ENCODE measurements at places on chromosomes 3 and 15.
A peak's percentile ranks its signal among the peaks of the same experiment; 100 is the strongest.

- DNase-seq: peak; percentile 37
These were observed 352.0 kb downstream of the GAP43 start for GRCh38 chr3:115975353-115975752.

DNA sequence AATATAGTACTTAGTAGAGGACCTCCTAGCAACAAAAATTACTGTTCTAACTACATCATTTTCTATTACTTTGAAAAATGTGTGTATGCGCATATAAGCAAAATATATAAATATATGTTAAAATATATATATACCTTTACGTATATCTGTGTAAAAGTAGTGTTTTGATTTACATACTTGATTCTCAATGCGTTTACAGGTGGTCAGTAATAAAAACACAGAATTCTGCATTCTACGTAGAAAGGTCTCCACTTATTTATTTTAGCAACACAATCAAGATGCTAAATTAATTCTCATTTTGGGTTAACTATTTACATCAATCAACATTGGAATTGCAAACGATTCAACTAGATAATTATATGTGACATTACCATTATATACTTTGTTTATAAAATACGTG lies 158.0 kb downstream of the ATG7 start:
- no peak for DNase-seq

- DNase-seq: no peak
These were observed 919.0 kb downstream of the EPHA3 start for GRCh38 chr3:90026406-90026805.

DNA sequence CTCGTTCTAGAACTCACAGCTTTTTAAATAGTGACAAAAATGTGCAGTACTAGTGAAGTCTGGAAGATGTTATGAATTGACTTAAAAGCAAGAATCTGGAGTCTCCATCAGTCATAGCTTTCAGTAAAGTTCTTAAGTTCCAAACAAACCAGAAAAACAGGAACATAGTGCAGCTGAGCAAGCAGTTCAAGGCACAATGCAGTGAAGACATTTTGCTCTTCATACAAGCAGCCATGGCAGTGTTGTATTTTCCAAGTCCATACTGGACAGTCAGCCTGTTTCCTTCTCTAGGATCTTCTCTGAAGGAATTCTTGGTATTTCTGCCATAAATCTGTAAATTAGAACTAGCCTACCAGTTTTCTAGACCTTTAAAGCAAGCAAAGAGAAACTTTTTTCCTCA lies 90.5 kb downstream of the LRRC28 start:
- DNase-seq: no peak

DNA sequence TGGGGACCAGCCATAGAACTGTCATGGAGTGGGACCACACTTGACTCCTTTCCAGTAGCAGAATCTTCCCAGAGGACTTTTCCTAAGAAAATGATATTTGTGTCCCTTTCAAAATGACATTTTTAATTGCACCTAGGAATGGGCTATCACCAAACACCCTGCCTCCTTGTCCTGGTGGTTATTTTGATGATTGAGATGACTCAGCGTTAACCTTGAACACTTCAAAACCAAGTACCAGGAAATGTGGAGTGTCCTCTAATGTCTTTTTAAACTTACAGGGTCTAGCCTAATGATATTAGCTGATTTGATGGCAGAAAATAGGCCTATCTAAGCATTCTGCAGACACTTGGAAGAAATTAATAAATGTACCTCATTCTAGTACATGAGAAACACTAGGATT lies 90.7 kb downstream of the HHLA2 start:
- peak; percentile 13 for DNase-seq

DNA sequence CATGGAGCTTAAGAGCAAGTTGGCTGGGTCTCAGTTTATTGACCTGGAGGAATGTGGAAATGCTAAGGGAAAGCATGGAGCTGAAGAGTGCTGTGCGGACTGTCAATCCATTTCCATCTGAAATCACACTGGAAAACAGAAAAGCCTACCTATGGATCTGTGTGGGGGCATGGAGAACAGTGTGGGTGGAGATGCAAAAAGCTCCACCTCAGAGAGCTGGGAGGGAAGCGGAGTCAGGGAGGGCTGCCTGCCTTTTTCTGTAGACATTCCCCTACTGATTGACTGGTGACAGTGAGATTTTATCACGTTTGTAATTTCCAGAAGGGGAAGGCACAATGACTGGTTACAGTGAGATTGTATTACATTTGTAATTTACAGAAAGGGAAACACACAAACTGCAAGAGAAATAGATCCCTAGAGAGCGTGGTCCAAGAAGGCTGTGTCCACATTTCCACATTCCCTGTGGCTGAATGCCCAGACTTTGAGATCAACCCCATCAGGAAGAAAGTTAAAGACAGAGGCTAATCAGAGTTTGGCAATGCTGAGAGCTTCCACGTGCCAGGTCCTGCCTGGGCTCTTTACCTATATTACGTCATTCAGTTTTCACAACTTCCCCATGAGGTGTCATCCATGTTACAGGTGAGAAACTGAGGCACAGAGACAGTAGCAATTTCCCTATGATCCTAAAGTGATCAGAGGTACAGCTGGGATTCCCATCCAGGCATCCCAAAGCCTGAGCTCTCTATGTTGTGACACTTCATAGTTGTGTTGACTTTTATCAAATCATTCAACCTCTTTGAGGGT lies 67.7 kb upstream of the NSMCE3 start:
- no peak for DNase-seq

GRCh38 chr3:157384491-157384890 lies 52.2 kb upstream of the PTX3 start:
- DNase-seq: no peak

All from OCI-M1 (cell line).